ENCODE measurements at places on chromosomes 12 and 14.

GRCh38 chr12:47846294-47846996 lies 26.7 kb upstream of the HDAC7 start:
- DNase-seq, result no peak
- H3K4me1 ChIP-seq, result no peaks in the 10 kb centered on the region

- H3K27me3 ChIP-seq, result peaks cover 79% of the 10 kb centered on the region
- peaks cover 19% of the 10 kb centered on the region for H3K4me1 ChIP-seq
- peak overlapping the region; percentile 66 for H3K27ac ChIP-seq
- DNase-seq, result no peak
- no peak overlapping the region for H3K4me3 ChIP-seq
These were observed 13.9 kb downstream of the KRT7 start for GRCh38 chr12:52246720-52247621.

DNA sequence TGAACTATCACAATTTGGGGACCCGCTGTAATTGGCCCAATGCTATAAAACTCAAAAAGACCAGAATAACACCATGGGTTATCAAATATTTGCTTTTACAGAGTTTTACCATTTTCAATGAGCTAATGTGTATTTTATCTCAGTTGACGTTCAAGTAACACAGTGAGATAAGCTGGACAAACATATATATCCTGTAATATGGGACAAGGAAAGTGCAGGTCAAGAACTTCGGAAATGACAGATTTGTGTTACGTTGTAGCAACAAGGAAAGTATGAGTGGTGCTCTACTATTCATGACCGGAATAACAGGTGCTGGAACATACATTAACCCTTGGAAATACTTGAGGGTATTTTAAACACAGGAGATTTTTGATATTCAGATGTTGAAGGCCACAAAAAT lies 566.4 kb upstream of the FLRT2 start:
- H3K4me3 ChIP-seq, result no peak overlapping the region
- no peaks in the 10 kb centered on the region for H3K4me1 ChIP-seq
- H3K27me3 ChIP-seq, result no peaks in the 10 kb centered on the region
- no peaks in the 10 kb centered on the region for H3K36me3 ChIP-seq
- no peak for DNase-seq
- no peak overlapping the region for H3K27ac ChIP-seq

DNA sequence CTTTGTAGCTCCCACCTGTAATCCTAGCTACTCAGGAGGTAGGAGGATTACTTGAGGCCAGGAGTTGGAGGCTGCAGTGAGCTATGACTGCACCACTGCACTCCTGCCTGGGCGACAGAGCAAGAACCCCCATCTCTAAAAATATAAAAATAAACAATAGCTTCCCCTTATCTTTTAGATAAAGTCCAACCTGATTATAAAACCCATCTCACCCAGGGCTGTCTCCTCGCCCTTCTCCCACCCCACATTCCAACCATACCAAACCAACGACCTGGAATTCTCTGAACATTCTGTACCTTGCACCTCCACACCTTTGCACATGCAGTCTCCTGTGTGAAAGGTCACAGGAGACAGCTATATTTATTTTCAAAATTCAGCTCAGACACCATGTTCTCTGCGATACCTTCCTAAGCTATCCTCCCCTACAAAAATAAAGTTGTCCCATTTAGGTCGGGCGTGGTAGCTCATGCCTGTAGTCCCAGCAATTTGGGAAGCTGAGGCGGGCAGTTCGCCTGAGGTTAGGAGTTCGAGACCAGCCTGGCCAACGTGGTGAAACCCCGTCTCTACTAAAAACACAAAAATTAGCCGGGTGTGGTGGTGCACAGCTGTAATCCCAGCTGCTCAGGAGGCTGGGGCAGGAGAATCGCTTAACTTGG lies 7.7 kb downstream of the SLC7A7 start:
- no peak overlapping the region for H3K4me3 ChIP-seq
- DNase-seq, result no peak
- no peaks in the 10 kb centered on the region for H3K36me3 ChIP-seq
- H3K27me3 ChIP-seq, result peaks cover 46% of the 10 kb centered on the region
- no peaks in the 10 kb centered on the region for H3K4me1 ChIP-seq
- H3K27ac ChIP-seq, result no peak overlapping the region

DNA sequence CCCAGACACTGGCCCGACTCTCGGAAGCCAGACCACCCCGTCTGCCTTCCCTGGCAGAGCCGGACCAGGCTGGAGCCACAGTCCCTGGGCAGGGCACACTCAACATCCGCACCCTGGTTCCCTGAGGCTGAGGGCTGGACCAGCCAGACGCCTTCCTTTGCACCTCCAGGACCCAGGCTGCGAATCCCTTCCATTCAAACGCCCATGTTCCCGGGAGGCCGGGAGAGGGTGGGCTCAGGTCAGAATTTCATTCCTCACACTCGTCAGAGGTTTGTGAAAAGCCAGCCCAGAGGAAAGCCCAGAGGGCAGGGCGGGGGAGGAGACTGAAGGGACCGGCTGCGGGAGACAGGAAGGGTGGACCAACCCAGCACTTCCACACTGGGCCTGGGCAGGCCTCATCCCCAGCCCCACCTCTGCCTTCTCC lies 58.7 kb downstream of the LRRC74A start:
- H3K27me3 ChIP-seq, result peaks cover 35% of the 10 kb centered on the region
- H3K36me3 ChIP-seq, result no peaks in the 10 kb centered on the region
- H3K27ac ChIP-seq, result no peak overlapping the region
- no peak overlapping the region for H3K4me3 ChIP-seq
- no peaks in the 10 kb centered on the region for H3K4me1 ChIP-seq

GRCh38 chr14:23183479-23183878 lies at the start of gene SLC7A8:
SLC7A8 (minus strand) TSS chr14:23183660; CDS start chr14:23182914, 746 bp downstream.
- H3K4me1 ChIP-seq, result no peaks in the 10 kb centered on the region
- H3K4me3 ChIP-seq, result no peak within 1 kb of the TSS
- H3K27me3 ChIP-seq, result peaks cover 9% of the 10 kb centered on the region
- DNase-seq, result peak; percentile 10
- no peaks in the 10 kb centered on the region for H3K36me3 ChIP-seq

GRCh38 chr14:69090187-69090789 lies 62.6 kb downstream of the DCAF5 start:
- H3K4me1 ChIP-seq, result peaks cover 7% of the 10 kb centered on the region
- H3K36me3 ChIP-seq, result peaks cover 32% of the 10 kb centered on the region
- no peak overlapping the region for H3K27ac ChIP-seq
- no peak overlapping the region for H3K4me3 ChIP-seq
- no peak for DNase-seq

DNA sequence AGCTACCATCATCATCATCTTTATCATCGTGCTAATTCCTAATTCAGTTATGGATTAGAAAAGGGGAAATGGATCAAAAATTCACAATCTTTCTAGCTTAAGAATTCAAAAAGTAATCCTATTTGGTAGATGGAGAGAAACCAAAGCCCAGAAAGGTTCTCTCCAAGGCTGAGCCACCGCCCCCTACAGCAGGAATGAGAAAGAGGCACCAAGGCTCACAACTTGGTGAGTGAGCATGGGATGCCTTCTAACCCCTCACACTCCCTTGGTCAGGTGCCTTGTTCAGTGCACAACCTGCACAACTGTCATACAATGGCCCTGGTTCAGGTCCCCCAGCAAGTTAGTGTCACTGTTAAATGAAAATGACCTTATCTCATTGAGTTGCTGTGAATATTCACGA lies 171.5 kb downstream of the ANO2 start:
- no peak for DNase-seq
- peaks cover 50% of the 10 kb centered on the region for H3K27me3 ChIP-seq
- no peaks in the 10 kb centered on the region for H3K36me3 ChIP-seq
- no peak overlapping the region for H3K27ac ChIP-seq
- no peak overlapping the region for H3K4me3 ChIP-seq
- no peaks in the 10 kb centered on the region for H3K4me1 ChIP-seq
